ENCODE measurements at places on chromosomes 16 and 17. TPM values are rescaled to one million over a fixed set of nuclear protein-coding genes. Genes with fewer than 3 reads are reported as not detected.

GRCh38 chr17:42852351-42852750, 1.4 kb downstream of the AOC3 start:
- DNase-seq, result no peak

GRCh38 chr16:11966173-11966572, 1.2 kb downstream of the TNFRSF17 start:
- DNase-seq, result no peak

DNA sequence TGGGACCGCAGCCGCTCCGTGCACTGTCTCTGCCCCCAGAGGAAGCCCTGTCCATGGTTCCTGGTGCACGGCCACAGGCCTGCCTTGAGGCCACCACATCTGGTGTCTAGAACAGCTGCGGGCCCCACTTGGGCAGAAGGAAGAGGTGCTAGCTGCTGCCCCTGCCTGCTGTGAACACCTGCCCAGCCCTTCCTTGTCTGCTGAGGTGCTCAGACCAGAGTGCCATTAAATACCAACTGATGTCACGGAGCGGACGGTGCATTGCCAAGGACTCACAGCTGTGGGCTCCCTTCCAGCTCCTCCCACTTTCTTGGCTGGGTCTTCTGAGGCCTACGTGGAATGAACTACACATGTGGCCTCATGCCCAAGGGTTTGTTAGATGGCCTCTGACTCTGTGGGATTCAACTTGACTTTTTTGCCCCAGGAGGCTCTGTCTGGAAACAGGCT, 146.1 kb downstream of the RAB11FIP4 start:
- DNase-seq, result peak; percentile 66

- DNase-seq, result peak; percentile 95
Observed at GRCh38 chr16:16021988-16022682, 72.7 kb downstream of the ABCC1 start.

- DNase-seq, result no peak
Observed at GRCh38 chr16:57343221-57343620, 15.4 kb upstream of the CCL22 start.

GRCh38 chr17:39740357-39741111, 2.8 kb downstream of the GRB7 start:
- DNase-seq, result peak; percentile 57

- no peak for DNase-seq
Observed at GRCh38 chr17:34706029-34706428, 126.6 kb downstream of the TMEM132E start.

- no peak for DNase-seq
Observed at GRCh38 chr17:72599891-72600290, 479.1 kb downstream of the SOX9 start.

GRCh38 chr17:27541301-27542023, 85.2 kb downstream of the KSR1 start:
- no peak for DNase-seq

DNA sequence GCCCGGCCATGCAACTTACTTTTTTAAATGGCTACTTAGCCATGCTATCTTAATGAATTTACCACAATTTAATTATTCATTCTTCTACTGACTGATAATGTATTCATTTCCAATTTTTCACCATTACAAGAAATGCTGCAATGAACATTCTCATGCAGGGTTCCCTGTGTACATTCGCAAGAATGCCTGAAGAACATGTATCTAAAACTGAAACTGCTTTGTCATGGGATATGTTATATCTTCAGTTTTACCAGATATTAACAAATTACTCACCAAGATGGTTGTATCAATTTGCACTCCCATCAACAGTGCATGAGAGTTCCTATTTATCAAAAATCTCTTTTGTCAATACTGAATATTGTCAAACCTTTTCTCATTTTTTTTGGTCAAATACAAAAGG, 100.8 kb downstream of the SLC39A11 start:
- no peak for DNase-seq

- no peak for DNase-seq
Observed at GRCh38 chr16:55508271-55508921, 476 bp upstream of the LPCAT2 start.

DNA sequence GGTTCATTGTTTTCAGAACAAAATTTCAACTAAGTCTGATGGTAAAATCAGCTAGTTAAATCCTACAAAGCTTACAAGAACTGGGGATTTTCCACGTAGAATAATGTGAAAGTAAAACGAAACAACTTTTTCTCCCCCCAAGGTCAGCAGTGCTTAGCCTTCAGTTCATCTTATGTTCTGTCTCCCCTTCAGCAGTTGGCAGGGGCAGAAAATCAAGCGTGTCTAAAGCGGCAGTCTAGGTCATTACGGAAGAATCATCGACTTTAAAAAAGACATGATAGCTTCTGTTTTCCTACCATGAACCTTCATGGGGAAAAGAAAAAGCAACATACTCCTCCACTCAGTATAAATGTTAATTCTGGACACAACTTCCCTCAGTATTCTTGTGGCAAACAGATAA, 50.7 kb downstream of the GNA13 start:
- DNase-seq, result no peak

DNA sequence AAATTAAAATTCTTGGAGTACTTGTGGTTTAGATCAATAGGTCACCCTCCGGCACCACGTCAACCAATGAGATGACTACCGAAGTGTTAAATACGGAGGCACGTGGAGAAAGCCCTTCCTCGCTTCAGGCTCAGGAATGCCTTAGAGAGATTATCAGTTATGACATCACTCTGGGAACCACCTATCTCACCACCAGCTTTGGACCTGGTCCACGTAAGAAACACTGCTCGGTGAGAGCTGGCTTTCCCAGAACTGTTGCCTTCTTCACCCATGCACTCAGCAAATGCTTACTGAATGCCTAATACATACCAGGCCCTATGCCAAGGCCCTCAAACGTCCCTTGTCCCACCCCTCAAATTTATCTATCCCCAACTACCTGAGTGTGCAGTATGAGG, 71.3 kb downstream of the SMG6 start:
- DNase-seq, result no peak

DNA sequence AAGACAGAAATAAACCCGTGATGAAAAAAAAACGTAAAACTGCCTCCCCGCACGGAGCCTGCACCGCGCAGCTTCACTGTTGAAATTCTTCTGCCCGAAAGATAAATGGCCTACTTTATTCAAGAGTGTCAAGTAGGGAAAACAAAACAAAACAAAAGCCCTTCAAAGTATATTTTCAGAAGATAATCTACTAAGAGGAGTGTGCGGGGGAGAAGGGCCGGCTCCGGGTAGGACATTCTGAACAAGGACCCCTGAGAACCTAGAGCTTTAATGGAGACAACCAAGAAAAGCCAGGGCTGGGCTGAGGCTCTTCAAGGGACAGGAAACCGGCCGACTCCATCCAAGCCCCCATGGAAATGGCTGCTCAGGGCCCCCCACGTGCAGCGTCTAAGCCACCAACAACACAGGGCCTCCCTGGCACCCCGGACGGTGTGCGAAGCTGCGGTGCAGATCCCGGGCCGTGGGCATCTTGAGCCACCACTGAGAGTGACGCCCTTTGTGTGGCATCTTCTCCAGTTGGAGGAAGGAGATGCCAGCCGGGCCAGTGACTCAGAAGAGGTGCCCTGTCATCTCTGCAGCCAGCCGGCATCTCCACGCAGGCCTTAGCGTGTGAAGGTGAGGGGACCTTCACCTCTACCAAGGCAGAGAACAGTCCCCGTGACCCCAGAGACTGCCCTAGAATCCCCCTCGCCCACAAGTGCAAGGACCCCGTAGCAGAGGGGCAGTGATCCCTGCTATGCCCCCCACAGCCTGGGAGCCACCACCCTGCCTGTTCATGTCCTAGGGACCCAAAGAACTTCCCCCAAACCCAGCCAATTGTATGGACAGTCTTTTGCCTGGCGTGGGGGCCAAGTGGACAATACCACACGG, 250.8 kb downstream of the C16orf95 start:
- DNase-seq, result no peak

DNA sequence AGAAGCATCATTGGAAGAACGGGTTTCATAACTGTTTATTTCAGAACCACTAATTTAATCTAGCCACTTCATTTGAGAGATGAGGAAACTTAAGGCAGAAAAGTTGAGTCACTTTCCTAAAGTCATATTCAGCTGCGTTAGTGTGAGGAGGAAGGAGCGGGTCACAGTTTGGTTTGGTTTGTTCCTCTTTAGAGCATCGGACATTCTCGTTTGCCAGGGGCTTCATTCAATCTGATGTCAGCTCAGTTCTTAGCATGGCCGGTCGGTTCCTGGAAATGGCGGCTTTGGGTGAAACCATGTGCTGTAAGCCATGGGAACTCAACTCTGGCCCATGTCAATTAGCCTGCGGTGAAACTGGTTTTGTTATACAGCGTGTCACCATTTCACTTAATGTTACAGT, 186.5 kb downstream of the LGALS9B start:
- DNase-seq, result no peak

DNA sequence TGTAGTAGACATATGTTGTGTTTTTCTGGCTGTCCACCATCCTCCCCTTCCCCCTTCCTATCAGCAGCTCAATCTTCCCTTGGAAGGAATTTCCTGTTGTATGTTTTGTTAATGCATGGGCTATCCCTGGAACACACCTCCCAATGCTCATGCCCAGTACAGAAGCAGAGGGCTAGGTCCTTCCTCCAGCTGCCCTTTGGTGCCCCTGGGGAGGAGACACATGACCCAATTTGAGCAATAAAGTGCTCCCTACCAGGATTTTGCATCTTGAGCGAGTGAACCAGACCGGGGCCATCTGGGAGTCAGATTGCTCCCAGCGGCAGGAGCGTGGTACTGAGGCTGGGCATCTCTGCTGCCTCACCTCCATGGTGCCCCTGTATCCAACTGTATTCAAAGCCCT, 141.5 kb upstream of the MED13 start:
- DNase-seq, result no peak

DNA sequence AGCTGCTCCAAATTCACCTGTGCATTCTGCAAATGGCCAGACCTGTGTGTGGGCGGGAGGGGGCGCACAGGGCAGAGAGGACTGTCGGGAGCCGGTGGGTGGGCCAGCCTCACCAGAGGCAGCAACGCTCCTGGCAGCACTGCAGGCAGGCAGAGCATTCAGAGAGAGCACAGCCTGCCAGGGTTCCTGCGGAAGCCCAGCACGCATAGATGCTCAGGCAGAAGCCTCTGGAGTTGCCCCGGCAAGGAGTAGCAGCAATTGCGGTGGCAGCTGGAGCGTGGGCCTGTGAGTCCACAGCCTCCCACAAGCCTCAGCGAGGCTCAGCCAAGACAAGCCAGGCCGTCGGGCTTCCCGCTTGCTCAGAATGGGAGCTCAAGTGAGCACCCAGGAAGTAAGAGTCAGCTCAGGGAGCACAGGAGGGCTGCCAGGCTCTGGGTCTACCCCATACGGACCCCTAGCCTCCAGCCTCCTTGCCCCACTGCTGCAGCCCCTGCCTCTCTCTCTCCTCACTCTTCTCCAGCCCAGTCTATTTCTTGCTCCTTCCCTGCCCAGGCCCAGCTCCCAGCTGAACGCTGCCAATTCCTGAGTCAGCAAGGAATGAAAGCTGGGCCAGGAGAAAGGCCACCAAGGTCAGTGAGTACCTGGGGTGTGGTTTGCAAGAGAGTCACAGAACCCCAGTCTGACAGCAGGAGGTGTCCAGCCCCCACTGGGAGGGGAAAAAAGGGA, 9.6 kb downstream of the EMC6 start:
- no peak for DNase-seq

DNA sequence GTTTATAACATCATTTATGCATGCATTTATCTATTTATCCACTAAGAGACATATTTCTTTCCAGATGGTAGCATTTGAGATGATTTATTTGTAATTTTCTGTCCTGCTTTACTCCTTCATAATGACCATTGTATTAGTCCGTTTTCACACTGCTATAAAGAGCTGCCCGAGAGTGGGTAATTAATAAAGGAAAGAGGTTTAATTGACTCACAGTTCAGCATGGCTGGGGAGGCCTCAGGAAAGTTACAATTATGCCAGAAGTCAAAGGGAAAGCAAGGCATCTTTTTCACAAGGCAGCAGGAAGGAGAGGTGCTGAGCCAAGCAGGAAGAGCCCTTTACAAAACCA, 28.6 kb downstream of the TRIM25 start:
- no peak for DNase-seq

DNA sequence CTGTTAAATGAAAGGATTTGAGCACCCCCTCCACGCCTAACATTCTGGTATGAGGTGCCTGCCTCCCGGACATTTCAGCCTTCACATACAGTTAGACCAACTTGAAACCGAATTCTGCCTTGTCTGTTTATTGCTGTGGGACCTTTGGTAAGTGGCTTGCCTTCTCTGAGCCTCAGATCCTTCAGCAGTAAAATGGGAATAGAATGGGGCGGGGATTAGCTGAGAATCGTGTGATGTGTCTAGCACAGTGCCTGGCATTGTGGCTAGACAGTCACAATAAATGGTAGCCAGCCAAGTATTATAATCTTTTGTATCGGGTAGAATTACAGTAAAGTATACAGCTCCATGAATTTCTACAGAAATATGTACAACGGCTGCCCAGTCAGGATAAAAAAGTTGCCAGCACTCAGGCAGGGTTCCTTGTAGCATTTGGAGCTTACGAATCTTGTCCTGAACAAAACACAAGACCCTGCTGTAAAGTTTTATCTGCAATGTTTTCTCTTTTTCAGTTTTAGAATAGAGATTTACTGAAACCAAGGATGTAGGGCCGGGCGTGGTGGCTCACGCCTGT, 786 bp downstream of the TMC7 start:
- DNase-seq, result no peak

- no peak for DNase-seq
Observed at GRCh38 chr17:20123209-20123608, 114.0 kb downstream of the SPECC1 start.

DNA sequence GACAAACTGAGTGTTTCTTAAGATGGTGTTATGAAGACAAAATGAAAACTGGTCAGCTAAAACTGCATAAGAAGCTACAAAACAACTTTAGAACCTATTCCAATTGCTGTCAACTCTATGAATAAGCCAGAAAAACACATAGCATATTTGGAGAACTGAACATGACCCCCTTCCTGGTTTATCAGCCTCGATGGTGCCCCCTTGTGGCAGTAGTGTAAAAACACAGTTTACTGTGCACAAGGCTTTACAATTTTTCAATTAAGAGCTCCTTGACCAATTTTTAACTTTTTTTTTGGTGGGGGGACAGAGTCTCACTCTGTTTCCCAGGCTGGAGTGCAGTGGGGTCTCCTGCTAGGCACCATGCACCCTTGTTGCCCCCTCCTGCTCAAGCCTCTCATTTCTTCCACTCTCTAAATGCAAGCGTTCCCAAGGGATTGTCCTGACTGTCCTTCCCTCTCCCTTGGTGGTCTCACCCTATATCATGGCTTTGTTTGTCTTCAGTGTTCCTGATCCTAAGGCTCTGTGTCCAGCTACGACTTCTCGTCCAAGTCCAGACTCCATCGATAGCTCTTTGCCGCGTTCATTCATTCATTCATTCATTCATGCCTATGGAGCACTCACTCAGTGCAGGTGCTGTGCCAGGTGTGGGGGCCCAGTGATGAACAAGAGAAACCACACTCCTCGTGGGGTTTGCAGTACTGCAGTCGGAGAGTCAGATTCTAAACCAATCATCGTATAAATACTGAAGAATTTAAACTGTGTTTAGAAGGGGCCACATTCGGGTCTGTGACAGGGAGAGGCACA, 7.5 kb downstream of the EIF1 start:
- peak; percentile 43 for DNase-seq

GRCh38 chr16:81936209-81937000, 74.9 kb downstream of the SDR42E1 start:
- no peak for DNase-seq

The ARL2BP gene
- 15.8 TPM for total RNA-seq

The IL32 gene
- 238 TPM for total RNA-seq

The ADAM11 gene
- under 0.01 TPM for total RNA-seq

The TMEM238L gene
- not detected for total RNA-seq

The NPTX1 gene
- total RNA-seq, result not detected

The KCNJ2 gene
- total RNA-seq, result 0.33 TPM

The CCL14 gene
- total RNA-seq, result 6.0 TPM

The KRT32 gene
- not detected for total RNA-seq

The ERCC4 gene
- total RNA-seq, result 9.9 TPM

The TLCD2 gene
- 2.6 TPM for total RNA-seq

The KIF18B gene
- not detected for total RNA-seq

The KRTAP4-1 gene
- not detected for total RNA-seq

The TBC1D3 gene
- total RNA-seq, result not detected

Measured in body of pancreas (tissue), 4 donors.